Stimulated activated CD8-positive, alpha-beta memory T cell treated with anti-CD3 and anti-CD28 coated beads, Interleukin-4, amount 100 ng/mL, for 24 hours (primary cell): ENCODE measurements at places on chromosomes 5 and 9.

- no peak for DNase-seq
Observed at GRCh38 chr5:120803282-120803681, 339.2 kb downstream of the PRR16 start.

DNA sequence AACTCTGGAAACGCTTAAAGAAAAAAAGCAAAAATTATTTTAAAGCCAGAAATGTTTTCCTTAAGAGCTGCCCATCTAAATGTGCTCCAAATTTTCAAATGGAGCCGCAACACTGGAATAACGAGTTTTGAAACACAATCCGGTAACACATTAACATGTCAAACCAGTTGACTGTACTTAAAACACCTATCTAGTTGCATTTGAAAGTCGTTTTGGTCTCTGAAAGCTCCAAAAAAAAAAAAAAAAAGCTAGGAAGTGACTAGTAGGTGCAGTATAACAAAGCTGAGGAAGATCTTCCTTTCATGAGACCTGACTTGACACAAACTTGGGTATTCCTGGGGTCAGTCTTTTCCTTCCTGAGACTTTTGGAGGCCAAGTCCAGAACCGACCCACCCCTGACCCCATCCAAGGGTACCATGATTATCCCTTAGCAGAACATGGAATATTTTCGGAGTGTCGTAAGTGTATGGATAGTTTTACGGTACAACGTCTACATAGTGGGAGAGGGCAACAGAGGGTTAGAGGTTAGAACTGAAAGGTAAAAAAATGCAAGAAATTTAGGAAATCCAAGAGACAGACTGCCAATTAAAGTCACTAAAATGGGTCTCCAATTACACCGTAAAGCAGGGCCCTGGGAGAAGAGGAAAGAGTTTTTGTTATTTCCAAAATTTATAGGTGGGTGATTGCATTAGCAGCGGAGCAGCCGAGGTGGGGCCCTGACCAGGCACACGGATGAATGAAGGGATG is 812 bp downstream of the CETN3 start:
- DNase-seq: no peak

DNA sequence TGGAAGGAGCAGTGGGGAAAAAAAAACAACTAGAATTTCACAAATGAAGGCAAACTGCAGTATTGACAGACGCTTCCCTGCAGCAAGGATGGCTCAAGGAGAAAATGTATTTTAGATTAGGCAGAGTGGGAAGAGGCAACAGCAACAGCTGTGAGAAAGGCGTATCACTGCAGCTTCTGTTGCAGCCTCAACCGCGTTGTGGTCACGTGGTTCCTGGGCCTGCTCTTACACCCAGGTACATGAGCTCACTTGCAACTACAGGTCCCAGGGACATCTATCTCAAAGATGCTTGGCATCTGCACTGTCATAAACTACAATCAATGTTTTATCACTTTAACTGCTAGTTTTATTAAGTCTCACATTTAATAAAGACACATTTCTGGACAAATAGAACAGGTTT is 36.0 kb upstream of the GOLM1 start:
- DNase-seq: no peak

GRCh38 chr5:57054671-57055070 is 102.7 kb upstream of the MIER3 start:
- DNase-seq: no peak

- no peak for DNase-seq
Observed at GRCh38 chr5:138686668-138687067, 66.6 kb upstream of the CTNNA1 start.

DNA sequence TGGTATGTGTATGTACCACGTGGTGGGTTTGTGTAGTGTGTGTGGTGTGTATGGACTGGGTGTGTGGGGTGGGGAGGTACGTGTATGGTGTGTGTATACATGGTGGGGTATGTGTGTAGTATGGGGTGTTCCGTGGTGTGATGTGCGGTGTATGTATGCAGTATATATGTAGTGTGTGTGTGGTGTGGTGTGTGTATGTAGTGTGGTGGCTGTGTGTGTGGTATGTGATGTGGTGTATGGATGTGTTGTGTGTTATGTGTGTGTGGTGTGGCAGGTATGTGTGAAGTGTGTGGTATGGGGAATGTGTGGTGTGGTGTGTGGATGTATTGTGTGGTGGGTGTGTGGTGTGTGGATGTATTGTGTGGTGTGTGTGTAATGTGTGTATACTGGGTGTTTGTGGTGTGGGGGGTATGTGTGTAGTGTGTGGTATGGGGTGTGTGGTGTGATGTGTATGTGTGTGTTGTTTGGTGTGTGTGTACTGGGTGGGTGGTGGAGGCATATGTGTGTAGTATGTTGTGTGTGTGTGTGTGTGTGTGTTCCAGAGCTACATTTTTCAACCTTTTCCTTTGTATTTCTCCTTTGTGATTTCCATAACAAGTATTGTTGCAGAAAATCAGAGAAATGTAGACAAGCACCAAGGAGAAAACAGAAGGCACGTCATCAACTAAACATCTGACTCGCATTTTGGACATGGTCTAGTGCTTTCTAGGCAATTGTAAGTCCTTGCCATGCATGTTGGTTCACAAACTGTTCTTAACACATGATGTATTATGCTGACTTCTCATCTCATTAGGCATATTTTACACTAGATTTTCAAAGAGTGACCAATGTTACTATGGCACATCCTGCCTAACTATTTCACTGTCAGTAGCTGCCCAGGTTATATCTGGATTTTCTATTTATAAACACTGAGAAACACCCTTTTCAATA is 13.2 kb downstream of the SEMA4D start:
- DNase-seq: no peak

- DNase-seq: peak; percentile 38
Observed at GRCh38 chr5:43396762-43397304, 15.4 kb downstream of the CCL28 start.

DNA sequence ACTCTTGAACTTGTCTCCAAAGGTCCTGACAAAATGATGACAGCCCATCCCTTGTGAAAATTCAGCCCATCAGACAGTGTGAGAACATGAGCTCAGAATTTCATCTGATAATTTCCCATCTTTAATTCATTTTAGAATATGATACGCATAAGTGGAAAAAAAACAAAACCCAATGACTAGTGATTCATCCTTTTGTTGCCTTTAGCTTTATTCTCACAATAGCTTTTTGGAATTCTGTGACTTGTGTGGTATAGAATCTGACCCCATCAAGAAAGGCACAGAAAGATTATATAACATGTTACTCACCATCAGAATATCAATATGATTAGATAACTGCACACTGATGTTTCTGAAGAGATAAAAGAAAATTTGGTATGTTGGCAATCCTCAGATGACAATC is 16.1 kb upstream of the TMED7 start:
- no peak for DNase-seq

DNA sequence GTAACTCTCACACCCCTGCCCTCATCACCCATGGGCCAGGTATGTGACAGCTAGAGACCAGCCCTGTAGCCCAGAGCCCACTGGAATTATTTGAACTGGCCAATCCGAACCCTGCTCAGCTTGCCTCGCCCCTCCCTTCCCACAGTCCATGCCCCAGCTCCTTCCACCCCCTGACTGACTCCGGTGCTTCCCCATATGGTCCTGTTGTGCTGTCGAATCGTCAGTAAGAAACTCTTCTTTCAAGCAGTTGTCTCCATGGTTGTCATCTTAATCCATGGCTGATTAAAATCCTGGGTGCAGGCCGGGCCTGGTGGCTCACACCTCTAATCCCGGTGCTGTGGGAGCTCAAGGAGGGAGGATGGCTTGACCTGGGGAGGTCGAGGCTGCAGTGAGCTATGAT is 118.5 kb downstream of the COL23A1 start:
- DNase-seq: no peak

DNA sequence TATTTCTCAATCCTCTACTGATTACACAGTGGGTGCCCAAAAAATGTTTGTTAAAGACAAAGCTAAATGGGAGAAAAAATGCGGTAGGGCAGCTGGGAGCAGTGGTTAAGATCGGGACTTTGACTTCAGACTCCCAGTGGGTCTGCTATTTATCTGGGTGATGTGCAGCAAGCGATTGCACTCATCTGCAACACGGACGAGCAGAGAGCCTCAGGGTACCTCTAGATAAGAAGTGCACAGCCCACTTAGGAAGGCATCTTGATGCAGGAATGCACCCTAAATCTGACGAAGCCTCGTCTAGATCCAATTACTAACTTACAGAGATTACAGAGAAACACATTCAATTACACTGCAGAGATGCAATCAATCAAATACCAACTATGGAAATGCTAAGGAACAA is 4.0 kb downstream of the MAPK9 start:
- DNase-seq: no peak

DNA sequence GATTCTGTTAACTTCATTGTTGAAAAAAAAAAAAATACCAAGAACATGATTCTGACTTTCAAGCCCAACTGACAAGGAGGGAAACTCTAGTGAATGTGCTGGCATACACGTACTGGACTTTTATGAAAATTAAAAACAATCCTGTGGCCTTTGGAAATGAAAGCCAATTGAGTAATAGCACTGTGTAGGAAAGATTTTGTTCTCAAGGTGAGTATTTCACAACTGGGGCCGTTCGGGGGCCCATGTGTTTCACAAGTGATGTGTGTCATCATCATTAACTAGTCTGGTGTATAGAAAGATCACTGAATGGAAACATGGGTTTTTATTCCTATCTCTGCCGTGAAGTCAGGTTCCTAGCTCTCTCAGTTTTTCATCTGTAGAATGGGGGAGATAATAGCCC is 605.0 kb upstream of the CLINT1 start:
- no peak for DNase-seq
